ENCODE measurements at places on chromosomes 11 and 22.

- DNase-seq: peak; percentile 22
Observed at GRCh38 chr11:95698676-95699557, 90.7 kb downstream of the FAM76B start.

GRCh38 chr22:40407021-40407761 lies 36.8 kb downstream of the SGSM3 start:
- no peak for DNase-seq

DNA sequence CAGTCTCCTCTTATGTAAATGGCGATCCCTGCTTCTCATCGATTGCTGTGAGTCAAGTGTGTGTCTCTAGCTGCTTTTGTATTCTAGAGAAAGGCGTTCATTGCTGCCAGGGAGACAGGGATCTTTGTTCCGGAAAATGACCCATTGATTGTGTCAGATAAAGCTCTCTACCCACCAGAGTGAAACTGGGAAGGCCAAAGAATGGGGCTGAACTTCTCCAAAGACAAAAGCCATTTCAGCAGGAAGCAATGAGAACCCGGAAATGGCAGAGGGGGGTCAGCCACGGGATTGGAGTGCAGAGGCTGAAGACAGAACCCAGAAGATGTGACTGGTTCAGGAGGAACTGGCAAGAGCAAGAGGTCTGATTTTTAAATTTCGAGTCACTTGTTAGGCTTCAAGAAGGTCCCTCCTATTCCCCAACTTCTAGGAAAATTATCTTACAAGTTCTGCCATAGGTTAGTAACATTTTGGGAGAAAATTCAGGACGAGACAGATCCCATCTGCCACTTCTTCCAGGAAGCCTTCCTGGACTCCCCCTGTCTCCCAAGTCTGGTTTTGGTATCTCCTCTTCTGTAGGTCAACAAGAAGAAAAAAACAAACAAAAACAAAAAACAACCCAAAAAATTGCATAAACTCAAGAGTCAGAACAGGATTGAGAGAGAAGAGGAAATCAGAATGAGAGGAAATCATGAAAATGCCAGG lies 110.6 kb downstream of the NECTIN1 start:
- no peak for DNase-seq

GRCh38 chr11:134414766-134415765 lies 3.0 kb upstream of the B3GAT1 start:
- DNase-seq: no peak

GRCh38 chr22:36368359-36368983 lies 19.3 kb downstream of the MYH9 start:
- peak; percentile 56 for DNase-seq

DNA sequence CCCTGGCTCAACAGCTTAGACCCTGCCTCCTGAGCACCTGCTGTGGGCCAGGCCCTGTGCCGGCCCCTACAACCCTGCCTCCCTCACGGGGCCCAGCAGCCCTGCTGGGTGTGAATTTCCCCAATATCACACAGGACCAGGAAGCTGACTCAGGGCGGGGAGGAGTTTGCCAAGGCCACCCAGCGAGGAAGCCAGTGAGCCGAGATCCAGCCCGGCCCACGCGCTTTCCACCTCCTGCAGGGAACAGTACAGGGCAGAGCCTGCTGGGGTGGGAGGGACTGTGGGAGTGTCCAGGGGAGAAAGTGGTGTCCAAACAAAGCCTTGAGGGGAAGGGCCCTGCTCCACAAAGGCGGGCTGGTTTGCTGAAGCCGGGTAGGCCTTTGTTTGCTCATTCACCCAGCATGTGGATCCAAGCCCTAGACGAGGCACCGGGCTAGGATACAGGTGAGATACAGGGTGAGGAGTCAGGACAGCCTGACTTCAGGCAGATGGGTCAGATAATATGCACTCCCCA lies 26.8 kb downstream of the RPL3 start:
- no peak for DNase-seq

DNA sequence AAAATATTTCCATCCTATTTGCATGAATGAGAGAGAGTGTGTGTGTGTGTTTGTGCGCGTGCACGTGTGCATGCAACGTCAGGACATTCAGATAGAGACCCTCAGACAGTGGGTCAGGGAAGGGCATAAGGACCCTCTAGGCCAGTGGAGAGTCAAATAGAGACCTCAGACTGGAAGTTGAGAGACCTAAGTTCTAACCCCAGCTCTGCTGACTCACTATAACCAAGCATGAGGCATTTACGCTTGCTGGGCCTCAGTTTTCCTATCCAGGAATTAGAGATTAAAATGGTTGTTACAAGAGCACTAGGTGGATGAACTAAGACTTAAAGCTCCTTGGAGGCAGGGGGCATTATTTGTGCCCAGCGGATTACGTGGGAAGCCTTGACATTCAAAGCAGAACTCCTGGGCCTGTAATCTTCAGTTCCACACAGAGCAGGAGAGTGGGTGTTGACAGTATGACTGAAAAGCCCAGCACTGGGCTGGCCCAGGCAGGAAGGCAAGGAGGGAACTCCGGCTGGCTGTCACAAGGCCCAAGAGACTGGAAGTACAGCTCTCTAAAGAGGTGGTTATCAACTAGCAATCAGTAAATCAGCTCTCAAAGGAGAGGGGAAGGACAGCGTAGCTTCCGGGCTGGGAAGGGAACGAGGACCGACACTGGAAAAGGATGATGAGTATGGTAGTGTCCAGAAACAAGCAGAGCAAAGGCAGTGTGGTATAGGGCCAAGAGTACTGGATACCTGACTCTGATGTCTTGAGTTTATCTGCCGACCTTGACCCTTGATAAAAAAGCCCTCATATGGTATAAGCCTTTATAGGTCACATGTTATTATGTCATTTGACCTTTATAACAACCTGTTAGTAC lies 9.2 kb downstream of the RHOG start:
- DNase-seq: no peak

DNA sequence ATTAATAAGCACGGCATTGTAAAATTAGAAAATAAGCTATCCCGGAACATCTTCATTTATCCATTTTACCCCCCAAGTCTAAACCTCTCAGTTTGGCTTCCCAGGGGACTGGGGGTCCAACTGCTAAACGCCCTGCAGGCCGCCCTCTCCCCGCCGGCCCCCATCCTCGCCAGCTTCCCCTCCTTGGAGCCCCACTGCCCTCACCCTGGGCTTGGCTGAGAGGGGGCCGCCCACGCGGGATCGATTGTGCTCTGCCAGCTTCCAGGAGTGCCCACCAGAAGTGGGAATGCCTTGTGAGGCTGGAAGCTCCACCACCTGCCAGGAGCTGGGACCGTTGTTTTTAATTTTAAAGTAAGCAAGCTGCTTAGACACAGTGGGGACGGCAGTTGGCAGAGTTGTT lies 353.5 kb downstream of the TBC1D22A start:
- DNase-seq: no peak

GRCh38 chr11:110366291-110366690 lies 63.5 kb upstream of the FDX1 start:
- DNase-seq: no peak

GRCh38 chr22:37190262-37190780 lies 2.3 kb upstream of the C1QTNF6 start:
- no peak for DNase-seq

- no peak for DNase-seq
Observed at GRCh38 chr11:43789700-43790443, 90.8 kb upstream of the ALKBH3 start.

GRCh38 chr11:58772329-58773285 lies 40.9 kb upstream of the GLYAT start:
- DNase-seq: no peak

DNA sequence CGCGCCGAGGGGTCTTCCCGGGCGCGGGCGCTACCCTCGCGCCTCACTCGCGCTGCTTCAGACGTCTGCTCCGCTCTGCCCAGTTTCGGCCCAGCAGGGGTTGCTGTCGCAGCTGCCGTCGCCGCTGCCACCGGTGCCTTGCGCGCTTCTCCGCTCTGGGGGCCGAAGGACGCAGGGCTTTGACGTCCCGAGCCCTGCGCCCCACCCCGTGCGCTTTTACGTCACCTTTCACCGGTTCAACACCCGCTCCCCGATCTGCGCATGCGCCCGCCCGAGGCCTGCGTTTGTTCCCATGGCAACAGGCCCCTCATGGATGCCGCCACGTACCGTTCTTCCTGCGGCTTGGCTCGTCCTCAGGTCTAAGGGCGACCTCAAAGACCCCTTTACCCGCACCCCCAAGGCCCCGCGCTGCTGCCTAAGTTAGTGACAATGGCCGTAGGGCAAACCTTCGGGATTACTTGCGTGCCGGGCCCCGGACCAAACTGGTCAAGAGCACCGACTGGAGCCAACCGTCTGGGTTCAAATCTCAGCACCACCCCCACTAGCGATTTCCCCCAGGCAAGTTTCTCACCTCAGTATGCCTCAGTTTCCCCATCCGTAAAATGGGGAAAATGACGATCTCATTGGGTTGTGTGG lies 642 bp upstream of the CDK2AP2 start:
- peak; percentile 100 for DNase-seq

- no peak for DNase-seq
Observed at GRCh38 chr22:46770151-46770641, 7.7 kb downstream of the TBC1D22A start.

DNA sequence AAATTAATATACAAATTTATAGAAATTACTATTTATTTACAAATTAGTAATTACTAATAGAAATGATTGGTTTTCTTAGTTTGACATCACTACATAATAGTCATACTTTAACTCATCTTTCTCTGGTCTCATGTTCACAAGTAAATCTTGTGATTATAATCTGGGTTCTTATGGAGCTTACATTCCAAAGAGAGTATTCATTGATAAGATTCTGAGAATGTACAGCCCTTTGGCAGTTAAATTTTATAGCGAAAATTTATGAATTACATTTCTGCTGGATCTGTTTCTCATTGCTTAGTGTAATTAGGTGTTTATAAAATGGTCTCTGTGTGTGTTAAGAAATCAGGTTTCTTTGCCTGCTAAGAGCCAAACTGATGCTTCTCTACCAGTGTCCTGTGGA lies 175.2 kb downstream of the TMEM135 start:
- no peak for DNase-seq

DNA sequence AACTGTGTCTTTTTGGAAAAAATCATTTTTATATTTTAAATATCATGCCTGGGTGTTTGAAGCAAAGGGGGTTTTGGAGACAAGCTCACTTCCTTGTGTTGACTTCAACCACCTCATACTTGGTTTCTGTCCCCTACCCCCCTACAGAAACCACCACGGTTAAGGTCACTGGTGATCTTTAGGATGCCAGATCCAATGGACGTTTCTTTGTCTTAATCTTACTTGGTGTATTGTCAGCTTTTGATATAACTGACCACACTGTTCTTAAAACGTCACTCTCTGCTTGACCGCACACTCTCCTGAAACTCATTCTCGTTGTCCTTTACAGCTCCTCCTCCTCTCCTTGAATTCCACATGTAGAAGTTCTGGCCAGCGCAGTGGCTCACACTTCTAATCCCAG lies 34.8 kb upstream of the SWAP70 start:
- no peak for DNase-seq

GRCh38 chr11:44398266-44399030 lies 88.5 kb upstream of the ALX4 start:
- DNase-seq: no peak

DNA sequence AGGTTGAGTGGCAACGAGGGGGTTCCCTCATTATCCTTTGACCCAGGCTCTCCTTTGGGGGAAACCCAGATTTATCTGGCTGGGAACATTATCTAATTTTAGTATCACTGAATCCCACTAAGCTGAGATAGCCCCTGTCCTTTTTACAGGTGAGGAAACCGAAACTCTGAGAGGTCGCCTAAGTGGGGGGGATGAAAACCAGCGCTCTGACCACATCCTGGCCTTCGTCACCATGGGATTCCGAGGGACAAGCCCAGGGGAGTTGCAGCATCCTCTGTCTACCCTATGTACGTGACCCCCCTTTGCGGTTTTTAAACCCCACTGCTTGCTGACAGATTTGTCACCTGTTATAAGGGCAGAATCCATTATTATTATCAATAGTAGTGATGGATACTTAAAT lies 61.0 kb downstream of the ISX start:
- no peak for DNase-seq

- peak; percentile 43 for DNase-seq
Observed at GRCh38 chr22:37636186-37636948, 3.1 kb upstream of the SH3BP1 start.

DNA sequence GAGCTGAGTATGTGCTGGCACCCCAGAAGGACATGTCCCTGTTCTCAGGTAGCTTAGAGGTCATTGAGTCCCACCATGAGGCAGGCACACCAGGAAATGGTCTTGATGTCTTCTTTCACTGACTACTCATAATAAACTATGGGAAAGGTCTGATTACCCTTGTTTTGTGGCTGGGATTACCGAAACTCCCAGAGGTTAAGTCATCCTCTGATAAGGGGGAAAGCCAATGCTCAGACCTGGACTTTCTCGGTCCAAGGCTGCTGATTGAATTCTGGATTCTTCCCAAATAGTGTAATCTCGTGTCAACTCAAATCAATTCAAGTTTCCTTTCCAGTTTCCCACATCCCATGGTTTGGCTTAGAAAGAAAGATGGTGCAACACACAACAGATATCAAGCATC lies 3.7 kb upstream of the CD44 start:
- no peak for DNase-seq

DNA sequence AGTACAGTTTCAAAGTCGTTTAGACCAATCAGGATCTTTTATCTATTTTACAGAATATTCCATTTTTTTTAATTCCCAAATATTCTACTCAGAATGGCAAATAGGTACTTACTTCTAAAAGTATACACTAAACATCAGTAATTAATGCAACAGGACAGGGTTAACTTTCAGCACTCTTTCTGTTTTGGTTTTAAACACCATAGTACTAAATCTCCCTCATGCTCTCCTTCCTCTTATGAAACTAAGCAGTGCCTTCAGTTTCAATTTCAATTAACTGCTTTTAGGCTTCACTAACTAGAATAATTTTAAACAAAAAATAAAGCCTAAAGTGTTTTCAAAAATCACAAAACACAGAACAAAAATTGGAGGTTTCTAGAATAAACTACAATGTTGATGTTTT lies 57.9 kb downstream of the NOX4 start:
- no peak for DNase-seq

DNA sequence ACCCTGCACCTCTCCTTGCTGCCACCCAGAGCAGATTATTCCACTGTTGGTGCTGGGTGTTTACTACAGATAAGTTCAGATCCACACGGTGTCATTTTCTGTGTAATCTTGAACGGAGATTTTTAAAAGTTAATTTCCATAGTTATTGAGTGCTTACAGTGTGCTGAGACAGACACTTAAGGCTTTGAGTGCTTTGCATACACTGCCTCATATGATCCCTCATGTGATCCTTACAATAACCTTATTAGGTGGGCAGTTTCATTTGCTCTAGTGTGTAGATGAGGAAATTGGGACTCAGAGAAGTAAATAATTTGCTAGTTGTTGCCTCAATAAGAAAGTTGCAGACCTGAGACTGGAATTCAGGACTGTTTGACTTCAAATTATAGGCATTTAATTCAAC lies 32.3 kb upstream of the ME3 start:
- DNase-seq: no peak

DNA sequence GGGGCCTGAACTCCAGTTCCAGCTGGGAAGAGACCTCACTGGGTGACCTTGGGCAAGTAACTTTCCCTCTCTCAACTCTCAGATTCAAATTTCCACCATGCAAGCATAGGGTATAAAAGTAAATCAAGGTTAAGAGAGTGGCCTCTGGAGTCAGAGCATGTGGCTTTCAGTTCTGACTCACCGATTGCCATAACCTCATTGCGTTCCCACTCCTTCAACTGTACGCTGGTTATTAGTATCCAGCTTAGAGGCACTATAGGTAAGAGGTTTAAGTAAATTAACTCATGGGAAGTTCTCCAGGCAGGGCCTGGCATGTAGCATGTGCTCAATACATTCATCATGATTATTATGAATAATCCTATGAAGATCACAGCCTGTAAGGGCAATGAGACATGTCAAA lies 88.3 kb downstream of the FBXO7 start:
- no peak for DNase-seq

- DNase-seq: no peak
Observed at GRCh38 chr11:42337786-42338455, 878.5 kb upstream of the LRRC4C start.

Measured in CD4-positive, alpha-beta T cell treated with Interleukin-17A for 4 hours (primary cell).